ENCODE measurements at places on chromosomes 1 and 21. TPM values are rescaled to one million over a fixed set of nuclear protein-coding genes. Genes with fewer than 3 reads are reported as not detected.

DNA sequence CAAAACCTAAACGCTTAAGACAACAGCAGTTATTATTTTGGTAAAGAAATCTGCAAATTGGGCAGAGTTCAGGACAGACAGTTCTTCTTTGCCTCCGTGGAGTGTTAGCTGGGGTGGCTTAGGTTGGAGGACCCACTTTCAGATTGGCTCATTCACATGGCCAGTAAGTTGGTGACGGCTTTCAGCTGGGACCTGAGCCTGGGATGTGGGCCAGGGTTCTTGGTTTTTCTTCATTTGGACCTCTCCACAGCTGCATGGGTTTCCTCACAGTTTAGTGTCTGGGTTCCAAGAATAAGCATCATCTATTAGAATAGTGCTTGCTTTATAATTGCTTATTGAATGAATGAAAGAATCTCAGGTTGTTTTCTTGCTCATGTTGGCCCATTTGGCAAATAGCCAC lies 72.2 kb downstream of the ATF6 start:
- DNase-seq: no peak
- H3K27ac ChIP-seq: no peak overlapping the region
- H3K36me3 ChIP-seq: peaks cover 22% of the 10 kb centered on the region
- no peaks in the 10 kb centered on the region for H3K4me1 ChIP-seq
- H3K4me3 ChIP-seq: no peak overlapping the region
- H3K27me3 ChIP-seq: no peaks in the 10 kb centered on the region

- no peaks in the 10 kb centered on the region for H3K36me3 ChIP-seq
- H3K27ac ChIP-seq: no peak overlapping the region
- H3K4me3 ChIP-seq: no peak overlapping the region
These were observed 335.3 kb upstream of the KAZN start for GRCh38 chr1:14263225-14263624.

GRCh38 chr1:62077821-62078220 lies 116.8 kb upstream of the L1TD1 start:
- no peak overlapping the region for H3K4me3 ChIP-seq
- DNase-seq: no peak
- H3K27me3 ChIP-seq: no peaks in the 10 kb centered on the region
- H3K36me3 ChIP-seq: no peaks in the 10 kb centered on the region
- peaks cover 6% of the 10 kb centered on the region for H3K4me1 ChIP-seq
- H3K27ac ChIP-seq: no peak overlapping the region

DNA sequence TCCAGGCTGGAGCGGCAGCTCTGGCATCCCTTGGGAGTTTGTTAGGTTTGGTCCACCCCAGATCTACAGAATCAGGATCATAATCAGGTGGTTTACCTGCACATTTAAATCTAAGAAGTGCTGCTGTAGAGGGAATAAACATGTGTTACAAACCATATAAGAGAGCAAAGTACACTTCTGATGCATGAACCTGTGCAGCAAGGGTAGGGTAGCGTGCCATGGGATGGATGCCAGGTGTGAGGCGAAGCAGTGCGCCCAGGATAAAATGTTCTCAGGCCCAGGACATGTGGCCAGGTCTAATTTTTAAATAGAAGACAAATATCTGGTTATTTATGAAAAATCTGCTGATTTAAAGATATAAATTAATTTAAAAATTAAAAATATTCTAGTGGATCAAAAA lies 308.8 kb upstream of the USP24 start:
- H3K4me3 ChIP-seq: no peak overlapping the region
- no peaks in the 10 kb centered on the region for H3K27me3 ChIP-seq
- no peak overlapping the region for H3K27ac ChIP-seq
- H3K36me3 ChIP-seq: no peaks in the 10 kb centered on the region

DNA sequence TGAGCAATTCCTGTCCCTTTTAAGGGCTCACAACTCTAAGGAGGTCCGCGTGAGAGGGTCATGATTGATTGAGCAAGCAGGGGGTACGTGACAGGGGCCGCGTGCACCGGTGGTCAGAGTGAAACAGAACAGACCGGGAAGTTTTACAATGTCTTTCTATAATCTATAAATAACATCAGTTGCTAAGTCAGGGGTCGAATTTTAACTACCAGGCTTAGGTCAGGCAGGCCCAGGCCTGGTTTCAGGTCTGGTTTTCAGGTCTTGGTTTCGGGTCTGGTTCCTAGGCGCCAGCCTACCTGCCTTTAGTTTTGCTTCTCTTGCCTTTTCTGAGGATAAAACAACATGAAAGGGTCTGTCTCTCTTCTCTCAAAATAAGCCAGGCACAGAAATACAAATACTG lies 476.0 kb upstream of the CAMK1G start:
- no peak for DNase-seq
- no peak overlapping the region for H3K27ac ChIP-seq
- H3K4me3 ChIP-seq: no peak overlapping the region
- peaks cover 24% of the 10 kb centered on the region for H3K4me1 ChIP-seq
- peaks cover 24% of the 10 kb centered on the region for H3K27me3 ChIP-seq

DNA sequence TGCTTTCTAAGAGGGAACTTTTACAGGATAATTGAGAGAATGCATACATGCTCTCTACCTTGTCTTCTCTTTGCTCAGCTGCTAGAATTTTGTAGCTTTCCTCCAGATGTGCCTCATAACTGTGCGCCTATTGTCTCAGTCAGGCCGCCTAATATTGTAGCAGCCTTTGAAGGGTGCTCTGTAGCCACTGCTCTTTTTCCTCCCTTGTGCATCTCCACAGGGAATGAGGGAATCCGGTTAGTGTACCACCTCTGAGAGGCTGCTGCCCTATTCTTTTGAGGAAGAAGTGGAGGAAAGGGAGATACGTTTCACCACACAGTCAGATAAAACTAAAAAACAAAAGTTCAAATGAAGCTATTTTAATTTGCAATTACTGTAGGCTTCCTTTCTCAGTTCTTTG lies 22.8 kb downstream of the TTC3 start:
- H3K27me3 ChIP-seq: no peaks in the 10 kb centered on the region
- H3K4me3 ChIP-seq: no peak overlapping the region
- H3K36me3 ChIP-seq: peaks cover 47% of the 10 kb centered on the region
- no peaks in the 10 kb centered on the region for H3K4me1 ChIP-seq

DNA sequence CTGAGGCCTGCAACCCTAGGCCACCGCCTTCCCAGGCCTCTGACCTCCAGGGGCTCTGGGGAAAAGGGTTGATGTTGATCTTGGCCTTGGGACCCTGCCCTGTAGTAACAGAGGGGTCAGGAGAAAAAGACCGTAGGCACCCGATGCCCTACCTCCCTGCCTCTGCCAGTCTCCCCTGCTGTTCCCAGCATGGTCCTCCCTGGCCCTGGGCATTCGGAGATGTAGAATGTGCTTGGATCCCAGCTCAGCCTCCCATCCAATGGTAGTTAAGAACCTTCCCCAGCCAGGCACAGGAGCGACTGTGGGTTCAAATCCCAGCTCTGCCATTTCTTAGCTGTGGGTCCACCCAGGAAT lies 72.0 kb upstream of the TARDBP start:
- DNase-seq: no peak
- H3K4me1 ChIP-seq: peaks cover 14% of the 10 kb centered on the region
- H3K4me3 ChIP-seq: no peak overlapping the region
- H3K36me3 ChIP-seq: no peaks in the 10 kb centered on the region

GRCh38 chr1:42258218-42258617 lies 76.8 kb downstream of the FOXJ3 start:
- DNase-seq: no peak
- H3K4me3 ChIP-seq: no peak overlapping the region
- peaks cover 12% of the 10 kb centered on the region for H3K36me3 ChIP-seq
- no peaks in the 10 kb centered on the region for H3K27me3 ChIP-seq

Gene CRYZL1
- total RNA-seq: 43.6 TPM

Gene RCC1
- total RNA-seq: 25.0 TPM

- H3K36me3 ChIP-seq: no peaks in the 10 kb centered on the region
- DNase-seq: no peak
- H3K27ac ChIP-seq: no peak overlapping the region
- H3K4me1 ChIP-seq: peaks cover 15% of the 10 kb centered on the region
These were observed 7.4 kb downstream of the COP1 start for GRCh38 chr1:176199707-176200106.

Gene CCDC28B
- 24.0 TPM for total RNA-seq

DNA sequence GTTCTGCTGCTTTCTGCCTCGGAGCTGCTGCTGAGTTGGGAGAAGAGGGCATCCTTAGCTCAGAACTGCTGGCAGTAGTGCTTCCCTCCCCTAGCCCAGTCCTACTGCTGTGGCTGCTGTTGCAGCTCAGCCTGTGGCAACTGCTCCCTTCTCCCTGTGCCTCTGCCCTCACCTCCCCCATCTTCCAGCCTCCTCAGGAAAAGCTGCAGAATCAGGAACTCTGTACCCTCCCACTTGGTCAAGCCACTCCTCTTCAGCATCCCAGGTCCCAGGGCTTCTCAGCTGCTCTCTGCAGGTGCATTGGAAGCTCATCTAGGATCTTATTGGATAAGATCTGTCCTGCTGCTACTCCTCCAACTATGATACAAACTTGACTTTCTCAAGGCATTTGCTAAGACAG lies 316.7 kb downstream of the BRINP2 start:
- no peaks in the 10 kb centered on the region for H3K4me1 ChIP-seq
- DNase-seq: no peak
- H3K36me3 ChIP-seq: no peaks in the 10 kb centered on the region
- H3K27me3 ChIP-seq: no peaks in the 10 kb centered on the region
- H3K4me3 ChIP-seq: no peak overlapping the region
- no peak overlapping the region for H3K27ac ChIP-seq

Gene DOP1B
- total RNA-seq: 16.5 TPM

GRCh38 chr21:22342889-22343288 lies 1344.7 kb downstream of the NCAM2 start:
- DNase-seq: no peak
- no peaks in the 10 kb centered on the region for H3K36me3 ChIP-seq
- H3K4me3 ChIP-seq: no peak overlapping the region
- H3K27ac ChIP-seq: no peak overlapping the region
- peaks cover 2% of the 10 kb centered on the region for H3K4me1 ChIP-seq

DNA sequence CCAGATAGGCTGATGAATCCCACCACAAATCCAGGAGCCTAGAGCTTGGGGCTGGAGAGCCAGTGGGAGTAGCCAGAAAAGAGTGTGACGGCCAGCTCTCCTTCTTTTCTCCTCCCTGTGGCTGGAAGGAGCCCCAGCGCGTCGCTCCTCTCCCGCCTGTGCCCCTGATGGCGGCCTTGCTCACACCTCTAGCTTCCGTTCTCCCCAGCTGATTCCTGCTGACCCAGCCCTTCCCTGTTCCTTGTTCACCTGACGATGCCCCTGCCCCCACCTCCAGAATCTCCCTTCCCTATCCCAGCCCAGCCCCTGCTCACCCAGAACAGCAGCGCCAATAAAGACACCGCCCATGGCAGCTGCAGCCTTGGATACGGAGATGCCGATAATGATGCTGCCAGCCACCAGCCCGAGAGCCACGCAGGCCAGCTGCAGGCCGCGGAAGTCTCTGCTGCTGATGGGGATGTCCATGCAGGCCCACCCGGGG lies 656 bp downstream of the KNCN start:
- DNase-seq: no peak
- peaks cover 3% of the 10 kb centered on the region for H3K4me1 ChIP-seq
- H3K36me3 ChIP-seq: no peaks in the 10 kb centered on the region

DNA sequence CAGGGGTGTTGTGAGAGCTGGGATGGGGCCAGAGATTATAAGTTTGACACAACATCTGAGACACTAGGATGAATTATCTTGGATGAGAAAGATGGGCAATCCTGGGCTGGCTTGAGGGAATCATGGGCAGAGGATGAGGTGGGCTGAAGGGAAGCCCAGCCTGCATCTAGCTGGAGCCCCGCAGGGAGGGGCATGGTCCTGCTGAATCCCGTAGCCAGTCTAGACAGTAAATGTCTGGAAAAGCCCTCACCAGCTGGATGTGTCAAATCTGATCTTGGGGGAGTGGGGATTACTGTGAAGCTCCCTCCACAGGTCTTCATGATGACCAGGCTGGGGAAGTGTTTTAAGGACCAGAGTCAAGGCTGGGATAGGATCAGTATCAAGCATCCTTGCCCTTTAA lies 3.6 kb upstream of the CASQ1 start:
- no peak overlapping the region for H3K27ac ChIP-seq
- peaks cover 11% of the 10 kb centered on the region for H3K27me3 ChIP-seq
- H3K4me3 ChIP-seq: no peak overlapping the region
- H3K36me3 ChIP-seq: no peaks in the 10 kb centered on the region

DNA sequence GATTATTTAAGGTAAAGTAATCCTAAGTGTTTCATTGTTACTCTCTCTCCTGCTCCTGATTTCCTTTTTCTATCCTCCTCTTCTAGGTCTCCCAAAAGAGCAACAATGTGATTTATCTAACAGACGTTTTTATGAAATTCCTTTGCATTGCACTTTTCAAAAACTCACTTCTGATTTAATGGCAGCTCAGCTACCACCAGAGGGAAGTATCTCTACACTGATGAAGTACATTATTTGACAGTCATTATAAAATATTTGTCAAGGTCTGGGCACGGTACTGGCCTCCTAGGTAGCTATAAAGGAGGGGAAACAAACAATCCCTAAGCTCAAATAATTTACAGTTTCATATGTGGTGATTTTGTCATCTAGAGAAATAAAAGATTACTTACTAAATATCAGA lies 15.6 kb downstream of the TMPRSS15 start:
- H3K4me1 ChIP-seq: peaks cover 19% of the 10 kb centered on the region
- DNase-seq: no peak
- no peaks in the 10 kb centered on the region for H3K27me3 ChIP-seq
- no peaks in the 10 kb centered on the region for H3K36me3 ChIP-seq

- peaks cover 7% of the 10 kb centered on the region for H3K4me1 ChIP-seq
- no peak overlapping the region for H3K27ac ChIP-seq
- no peak for DNase-seq
- no peak overlapping the region for H3K4me3 ChIP-seq
These were observed 44.3 kb downstream of the TRIM11 start for GRCh38 chr1:228362141-228362883.

DNA sequence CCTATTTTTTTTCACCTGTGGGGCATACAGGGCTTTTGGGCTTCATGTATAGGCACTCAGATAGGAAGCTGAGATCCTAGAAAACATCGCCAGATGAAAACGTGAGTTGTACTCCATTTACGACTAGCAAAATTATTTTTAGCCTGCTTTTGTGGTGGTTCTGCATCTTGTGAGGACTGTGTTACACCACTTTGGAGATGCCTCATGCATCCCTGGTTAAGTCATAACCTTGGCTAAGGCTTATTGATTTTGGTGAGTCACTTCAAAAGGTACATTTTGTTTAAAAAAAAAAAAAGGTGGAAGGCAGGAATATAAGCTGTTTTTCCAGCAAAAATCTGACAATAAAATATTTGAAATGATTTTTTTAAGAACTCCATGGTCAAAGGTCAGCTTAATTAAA lies 101.8 kb upstream of the OLFM3 start:
- no peak overlapping the region for H3K4me3 ChIP-seq
- H3K4me1 ChIP-seq: no peaks in the 10 kb centered on the region
- no peak overlapping the region for H3K27ac ChIP-seq
- no peaks in the 10 kb centered on the region for H3K27me3 ChIP-seq
- no peak for DNase-seq

- H3K27me3 ChIP-seq: peaks cover 67% of the 10 kb centered on the region
- H3K4me1 ChIP-seq: no peaks in the 10 kb centered on the region
- peaks cover 2% of the 10 kb centered on the region for H3K36me3 ChIP-seq
- H3K27ac ChIP-seq: no peak overlapping the region
These were observed 161.6 kb upstream of the KCNJ15 start for GRCh38 chr21:38095220-38095619.

DNA sequence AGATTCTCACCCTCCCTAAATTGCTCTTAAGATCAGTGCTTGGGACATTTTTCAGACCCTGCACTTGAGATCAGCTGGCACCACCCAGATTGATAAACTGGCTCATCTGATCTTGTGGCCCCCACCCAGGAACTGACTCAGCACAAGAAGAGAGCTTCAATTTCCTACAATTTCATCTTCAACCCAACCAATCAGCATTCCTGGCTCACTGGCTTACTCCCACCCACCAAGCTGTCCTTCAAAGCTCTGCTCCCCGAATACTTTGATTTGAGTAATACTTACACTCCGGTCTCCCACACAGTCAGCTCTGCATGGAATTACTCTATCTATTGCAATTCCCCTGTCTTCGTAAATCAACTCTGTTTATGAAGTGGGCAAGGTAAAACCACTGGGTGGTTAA lies 461.9 kb upstream of the RGS18 start:
- H3K4me1 ChIP-seq: peaks cover 3% of the 10 kb centered on the region
- DNase-seq: no peak
- no peaks in the 10 kb centered on the region for H3K27me3 ChIP-seq

Gene TINAGL1
- 10.0 TPM for total RNA-seq
